Kidney (tissue), 22 donors: ENCODE measurements at places on chromosomes 13 and 19. TPM values are rescaled to one million over a fixed set of nuclear protein-coding genes. Genes with fewer than 3 reads are reported as not detected.

DNA sequence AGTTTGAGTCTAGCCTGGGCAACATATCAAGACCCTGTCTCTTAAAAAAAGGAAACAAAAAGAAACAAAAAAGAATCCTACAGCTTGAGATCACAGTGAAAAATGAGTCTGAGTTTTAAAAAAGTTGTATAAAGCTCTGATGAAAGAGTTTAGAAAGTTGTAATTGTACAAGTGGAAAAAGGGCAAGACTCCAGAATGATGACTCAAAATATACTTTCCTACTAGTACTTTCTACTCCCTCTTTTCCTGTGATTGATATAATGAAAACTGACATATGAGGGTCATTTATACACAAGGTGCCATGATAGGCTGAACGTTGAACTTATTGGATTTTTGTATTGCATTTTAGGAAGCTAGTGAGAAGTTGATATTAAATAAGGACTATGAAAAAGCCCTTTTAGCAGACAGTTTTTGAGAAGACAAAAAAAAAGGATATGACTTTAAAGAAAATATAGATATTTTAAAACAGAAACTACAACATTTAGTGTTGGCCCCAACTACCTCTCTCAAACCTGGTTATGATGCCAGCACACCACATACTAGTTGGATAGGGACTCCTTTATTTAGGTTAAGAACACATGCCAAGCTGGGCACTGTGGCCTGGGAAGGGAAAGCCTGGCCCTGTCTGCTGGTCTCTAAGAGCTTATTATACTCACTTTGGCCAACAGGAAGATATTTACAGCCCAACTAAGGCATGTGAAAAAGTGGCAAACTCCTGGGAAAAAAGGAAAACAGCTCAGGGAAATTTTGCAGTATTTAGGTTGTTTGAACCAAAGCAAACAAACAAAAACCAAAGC is 116.6 kb downstream of the KL start:
- no peak overlapping the region for H3K4me3 ChIP-seq
- H3K27me3 ChIP-seq, result no peaks in the 10 kb centered on the region
- H3K27ac ChIP-seq, result no peak overlapping the region
- no peak for DNase-seq
- H3K4me1 ChIP-seq, result no peaks in the 10 kb centered on the region

- DNase-seq, result no peak
- no peaks in the 10 kb centered on the region for H3K36me3 ChIP-seq
- no peak overlapping the region for H3K4me3 ChIP-seq
- no peak overlapping the region for H3K27ac ChIP-seq
Observed at GRCh38 chr19:28148554-28148953, 1064.4 kb downstream of the UQCRFS1 start.

GRCh38 chr13:73828811-73829210 is 305.4 kb downstream of the KLF12 start:
- no peak overlapping the region for H3K27ac ChIP-seq
- DNase-seq, result no peak
- no peaks in the 10 kb centered on the region for H3K36me3 ChIP-seq
- no peaks in the 10 kb centered on the region for H3K27me3 ChIP-seq

GRCh38 chr13:58884353-58885209 is 1253.0 kb downstream of the PCDH17 start:
- H3K4me3 ChIP-seq, result no peak overlapping the region
- no peak for DNase-seq
- no peaks in the 10 kb centered on the region for H3K27me3 ChIP-seq
- no peaks in the 10 kb centered on the region for H3K4me1 ChIP-seq
- no peak overlapping the region for H3K27ac ChIP-seq

DNA sequence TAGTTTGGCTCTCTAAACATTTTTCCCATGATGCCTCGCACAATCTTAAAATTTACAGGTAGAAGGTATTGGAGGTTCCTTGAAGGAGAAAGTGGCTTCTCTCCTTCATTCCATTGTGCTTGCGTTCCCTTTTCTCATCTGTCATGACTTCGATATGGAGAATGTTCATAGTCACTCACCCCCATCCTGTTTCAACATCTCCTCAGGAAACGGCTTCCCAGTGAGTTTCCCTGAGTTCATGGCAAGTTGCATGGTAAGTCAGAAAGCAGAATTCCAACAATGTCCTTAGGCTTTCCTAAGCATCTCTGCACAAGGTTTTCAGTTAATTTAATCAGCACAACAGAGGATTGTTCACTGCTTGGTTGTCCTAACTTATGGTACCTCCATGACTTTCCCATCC is 581.8 kb upstream of the SLITRK5 start:
- H3K27me3 ChIP-seq, result no peaks in the 10 kb centered on the region
- H3K36me3 ChIP-seq, result no peaks in the 10 kb centered on the region
- H3K4me3 ChIP-seq, result no peak overlapping the region

Gene ZNF57
- total RNA-seq, result 6.1 TPM
